ENCODE measurements at places on chromosomes 12 and 14.

- no peak for DNase-seq
These were observed 183.6 kb upstream of the PZP start for GRCh38 chr12:9391815-9392214.

GRCh38 chr14:72555609-72556000 is 338.3 kb downstream of the DPF3 start:
- no peak for DNase-seq

DNA sequence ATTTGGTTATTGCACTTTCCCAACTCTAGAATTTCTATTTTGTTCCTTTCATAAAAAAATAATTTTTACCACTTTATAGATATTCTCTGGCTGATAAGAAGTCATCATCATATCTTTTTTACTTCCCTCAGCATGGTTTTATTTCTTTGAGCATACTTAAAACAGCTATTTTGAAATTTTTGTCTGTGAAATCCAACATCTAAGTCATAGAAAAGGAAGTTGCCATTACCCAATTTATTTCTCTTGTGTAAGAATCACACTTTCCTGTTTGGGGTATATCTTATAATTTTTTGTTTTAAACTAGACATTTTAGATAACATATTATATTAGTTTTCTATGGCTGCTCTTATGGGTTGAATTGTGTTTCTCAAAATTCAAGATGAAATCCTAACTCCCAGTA is 400.2 kb upstream of the OR4E1 start:
- no peak for DNase-seq

GRCh38 chr14:58947814-58948445 is 240.5 kb upstream of the DAAM1 start:
- DNase-seq: no peak

DNA sequence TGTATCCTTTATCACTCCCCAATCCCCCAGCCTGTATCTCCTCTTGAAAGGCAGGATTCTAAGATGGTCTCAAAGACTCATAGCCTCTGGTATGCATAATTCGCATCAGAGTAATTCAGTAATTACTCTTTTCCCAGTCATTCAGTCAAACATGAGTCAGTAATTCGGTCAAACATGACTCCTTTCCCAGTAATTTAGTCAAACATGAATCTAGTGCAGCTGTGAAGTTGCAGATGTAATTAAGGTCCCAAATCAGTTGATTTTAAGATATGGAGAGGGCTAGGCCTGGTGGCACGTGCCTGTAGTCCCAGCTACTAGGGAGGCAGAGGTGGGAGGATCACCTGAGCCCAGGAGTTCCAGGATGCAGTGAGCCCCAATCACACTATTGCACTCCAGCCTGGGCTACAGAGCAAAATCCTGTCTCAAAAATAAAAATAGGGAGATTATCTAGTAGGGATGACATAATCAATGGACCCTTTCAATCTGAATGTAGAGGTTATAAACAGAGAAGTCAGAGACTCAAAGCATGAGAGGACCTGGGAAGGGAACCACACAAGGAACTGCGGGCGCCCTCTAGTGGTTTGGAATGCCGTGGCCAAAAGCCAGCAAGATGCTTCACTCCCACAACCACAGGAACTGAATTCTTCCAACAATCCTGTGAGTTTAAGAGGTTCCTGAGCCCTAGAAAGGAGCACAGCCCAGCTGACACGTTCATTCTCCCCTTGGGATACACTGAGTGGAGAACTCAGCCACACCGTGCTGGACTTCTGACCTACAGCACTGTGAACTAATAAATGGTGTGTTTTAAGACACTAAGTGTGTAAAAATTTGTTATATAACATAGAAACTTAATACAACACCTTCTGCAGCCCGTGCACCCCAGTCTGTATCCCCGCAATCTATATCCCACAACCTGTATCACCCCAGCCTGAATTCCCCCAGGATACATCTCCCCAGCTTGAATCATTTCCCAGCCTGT is 14.3 kb upstream of the ARMH4 start:
- DNase-seq: peak; percentile 78

DNA sequence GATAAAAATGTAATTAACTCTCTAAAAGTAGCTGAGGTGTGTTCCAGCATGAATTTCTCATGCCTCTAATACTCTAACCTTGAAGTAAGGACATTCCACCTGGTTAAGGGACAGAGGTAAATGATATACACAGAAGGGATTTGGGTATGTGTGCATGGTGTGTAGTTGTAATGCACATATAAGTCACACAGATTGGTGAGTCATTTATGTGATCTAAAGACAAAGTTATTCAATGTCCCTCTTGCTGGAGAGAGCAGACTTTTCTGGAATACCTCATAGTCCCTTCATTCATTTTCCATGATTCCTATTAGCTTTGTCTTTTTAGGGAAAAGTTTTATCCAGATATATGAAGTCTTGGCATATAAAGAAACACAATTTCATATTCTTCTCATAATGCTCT is 234.9 kb downstream of the SNAPC1 start:
- DNase-seq: no peak

DNA sequence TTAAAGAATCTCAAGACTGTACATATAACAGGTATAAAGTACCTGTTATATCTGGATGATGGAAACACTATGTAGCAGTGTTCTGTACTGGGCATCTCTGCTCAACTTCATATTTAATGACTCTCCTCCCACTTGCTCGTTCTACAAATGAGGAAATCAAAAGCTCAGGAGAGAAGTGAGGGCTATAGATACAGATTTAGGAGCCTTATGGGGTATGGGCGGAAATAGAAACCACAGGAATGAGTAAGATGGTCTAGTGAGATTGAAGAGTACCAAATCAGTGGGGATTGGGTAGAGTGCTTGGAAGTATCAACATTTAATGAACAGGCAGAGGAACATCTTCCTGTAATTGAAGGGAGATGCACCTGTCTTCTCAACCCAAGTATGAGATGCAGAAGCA is 23.8 kb upstream of the POLR3B start:
- no peak for DNase-seq

DNA sequence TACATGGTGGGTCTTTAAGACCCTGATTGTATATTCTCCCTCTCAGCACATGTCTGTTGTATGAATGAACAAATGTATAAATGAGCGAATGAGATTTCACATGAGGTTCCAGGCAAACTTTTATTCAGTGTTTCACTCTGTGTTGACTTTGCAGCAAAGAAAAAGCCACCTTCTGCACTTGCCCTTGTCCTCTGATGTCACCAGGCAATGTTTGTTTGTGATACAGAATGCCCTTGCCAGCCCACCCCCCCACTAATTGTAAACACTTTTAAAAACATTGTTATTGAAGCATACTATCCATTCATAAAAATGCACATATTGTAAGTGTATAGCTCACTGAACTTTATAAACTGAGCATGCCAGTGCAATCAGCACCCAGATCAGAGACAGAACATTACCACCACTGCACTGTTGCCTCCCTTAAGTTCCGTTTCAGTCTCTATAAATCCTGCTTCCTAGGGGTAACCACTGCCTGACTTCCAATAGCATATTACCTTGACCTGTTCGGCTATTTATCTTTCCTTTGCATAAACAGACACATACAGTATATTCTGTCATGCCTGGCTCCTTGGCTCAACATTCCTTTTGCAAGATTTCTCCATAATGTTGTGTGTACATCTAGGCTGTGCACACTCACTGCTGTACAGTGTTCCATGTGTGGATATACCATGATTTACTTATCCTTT is 11.3 kb upstream of the LTA4H start:
- no peak for DNase-seq

DNA sequence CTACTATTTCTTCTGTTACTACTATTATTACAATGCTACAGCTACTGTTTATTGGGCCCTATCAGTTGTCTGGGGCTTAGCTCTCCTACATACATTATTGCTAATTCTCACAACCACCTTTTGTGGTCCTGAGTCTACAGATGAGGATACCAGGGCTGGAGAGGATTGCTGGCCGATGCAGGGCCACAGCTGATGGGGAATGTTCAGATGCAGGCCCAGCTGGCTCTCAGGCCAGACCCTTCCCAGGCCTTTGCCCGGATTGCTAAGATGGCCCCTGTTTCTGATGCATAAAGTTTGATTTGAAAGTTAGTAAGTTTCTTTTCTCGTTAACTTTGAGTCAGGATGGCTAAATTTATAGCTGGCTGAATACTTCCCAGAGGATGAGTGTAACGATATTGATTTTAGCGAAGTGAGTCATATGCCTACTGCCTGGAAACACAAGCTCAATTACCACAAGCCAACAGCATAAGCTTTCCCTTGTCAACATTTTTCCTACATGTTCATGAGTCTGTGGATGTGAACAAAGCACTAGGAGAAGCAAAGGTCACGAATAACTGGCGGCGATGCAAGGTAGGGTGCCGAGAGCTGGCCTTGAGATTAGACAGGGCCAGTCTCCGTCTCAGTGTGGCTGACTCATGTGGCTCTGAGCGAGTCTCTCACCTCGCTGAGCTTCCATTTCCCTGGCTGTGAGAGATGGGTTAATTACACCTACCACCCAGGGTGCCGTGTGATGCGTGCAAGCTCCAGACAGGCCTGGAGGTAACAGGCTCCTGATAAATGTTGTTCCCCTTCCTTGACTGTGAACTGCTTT is 111.0 kb downstream of the BEGAIN start:
- DNase-seq: peak; percentile 54

DNA sequence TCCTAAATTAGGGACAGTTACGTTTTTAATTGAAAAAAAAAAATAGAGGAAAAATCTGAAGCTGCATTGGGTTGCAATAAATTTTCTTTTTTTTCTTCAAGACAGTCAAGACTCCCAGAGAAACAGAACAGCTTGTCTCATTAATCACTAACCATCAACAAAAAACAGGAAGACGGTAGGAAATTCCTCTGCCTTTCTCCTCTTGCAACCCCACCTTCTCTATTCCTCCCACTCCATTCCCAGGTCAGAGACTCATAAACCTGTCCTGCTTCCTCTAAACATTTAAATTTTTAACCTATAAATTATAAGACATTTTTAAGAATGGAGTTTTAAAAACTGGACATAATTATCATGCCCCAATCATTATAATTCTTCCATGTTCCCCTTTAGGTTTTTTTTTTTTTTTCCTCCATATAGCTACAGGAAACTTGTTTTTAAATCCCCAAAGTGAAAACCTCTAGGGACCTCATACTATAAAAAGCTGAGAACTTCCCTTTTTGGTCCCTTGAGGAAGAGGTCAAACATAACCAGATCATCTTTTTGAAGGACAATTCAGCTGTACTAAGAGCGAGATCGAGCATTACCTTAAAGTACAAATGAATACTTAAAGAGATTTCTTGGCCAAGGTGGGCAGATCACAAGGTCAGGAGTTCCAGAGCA is 36.0 kb downstream of the CPM start:
- DNase-seq: no peak
